ENCODE measurements at places on chromosomes 13 and 19. TPM values are rescaled to one million over a fixed set of nuclear protein-coding genes. Genes with fewer than 3 reads are reported as not detected.

Gene KANK3
- total RNA-seq, result 0.56 TPM

Gene ZFP30
- total RNA-seq, result 14.6 TPM

Gene ZNF534
- total RNA-seq, result under 0.01 TPM

Gene NLRP5
- not detected for total RNA-seq

Gene EBI3
- total RNA-seq, result 0.28 TPM

Gene FBXO27
- 1.7 TPM for total RNA-seq

Gene HSPB6
- 36.4 TPM for total RNA-seq

Gene EFNA2
- not detected for total RNA-seq

Gene PSG7
- under 0.01 TPM for total RNA-seq

Gene KLC3
- 0.19 TPM for total RNA-seq

Gene SLC25A41
- total RNA-seq, result not detected

Gene DMKN
- 2.5 TPM for total RNA-seq

Gene SLC15A1
- total RNA-seq, result not detected

Gene C2CD4C
- under 0.01 TPM for total RNA-seq

Gene SELENOV
- not detected for total RNA-seq

Gene SLAIN1
- 0.56 TPM for total RNA-seq

Gene F10
- 4.2 TPM for total RNA-seq

Gene KBTBD6
- 9.0 TPM for total RNA-seq

Gene TUBA3C
- total RNA-seq, result not detected

Gene SUGP2
- 28.0 TPM for total RNA-seq

Gene TMIGD2
- total RNA-seq, result not detected

Gene ZNF738
- total RNA-seq, result 7.0 TPM

Gene ZNF524
- total RNA-seq, result 8.2 TPM

Gene TPT1
- 1,580 TPM for total RNA-seq

Gene ZIC5
- total RNA-seq, result not detected

Gene HSH2D
- total RNA-seq, result not detected

Gene FBXO17
- 20.6 TPM for total RNA-seq

Gene MBD3
- 59.2 TPM for total RNA-seq

Gene ZNF358
- 6.7 TPM for total RNA-seq

Gene OR7D2
- total RNA-seq, result not detected

Gene KLK1
- not detected for total RNA-seq

Gene ZNF442
- total RNA-seq, result 6.3 TPM

Gene LRRC63
- 0.28 TPM for total RNA-seq

Gene ZNF723
- not detected for total RNA-seq

Gene SPART
- total RNA-seq, result 69.2 TPM

Gene ZNF541
- total RNA-seq, result 0.85 TPM

Gene ZNF567
- 5.9 TPM for total RNA-seq

Gene POP4
- 83.4 TPM for total RNA-seq

Gene MYADM
- total RNA-seq, result 15.3 TPM

Gene SGCG
- total RNA-seq, result 0.19 TPM

Gene TPTE2
- total RNA-seq, result not detected

Gene LYPD3
- under 0.01 TPM for total RNA-seq

Gene CEACAM19
- 1.1 TPM for total RNA-seq

Gene TEX29
- total RNA-seq, result not detected

Gene PRRG2
- total RNA-seq, result 1.1 TPM

Gene LHB
- total RNA-seq, result not detected

Gene SWSAP1
- under 0.01 TPM for total RNA-seq

Gene ARHGAP45
- total RNA-seq, result 2.0 TPM

Gene GDF15
- total RNA-seq, result 57.1 TPM

Gene CABP5
- not detected for total RNA-seq

Gene TSSK6
- total RNA-seq, result 0.96 TPM

Gene CD33
- total RNA-seq, result not detected

Gene NCR1
- not detected for total RNA-seq

Gene ZNF578
- total RNA-seq, result 6.2 TPM

Gene GPC5
- 0.19 TPM for total RNA-seq
